ENCODE measurements at places on chromosomes 11 and 22. TPM values are rescaled to one million over a fixed set of nuclear protein-coding genes. Genes with fewer than 3 reads are reported as not detected.

DNA sequence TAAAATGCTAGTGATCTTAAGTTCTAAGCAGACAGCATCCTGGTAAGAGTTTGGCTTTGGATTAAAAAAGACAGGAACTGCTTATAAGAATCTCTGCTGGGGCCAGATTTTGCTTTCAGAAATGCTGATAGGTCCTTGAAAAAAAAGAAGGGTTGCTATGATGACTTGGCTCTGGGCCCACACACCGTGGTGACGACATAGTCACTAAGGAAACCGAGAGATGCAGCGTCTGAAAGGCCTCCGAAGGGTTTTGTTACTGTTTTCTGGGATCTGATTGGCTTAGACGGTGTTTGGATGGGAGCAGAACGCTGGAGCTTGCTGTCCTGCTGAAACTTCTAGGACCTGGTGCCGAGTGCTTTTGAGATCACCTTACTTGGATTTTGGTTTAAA, 8.4 kb downstream of the FAM118A start:
- peaks cover 24% of the 10 kb centered on the region for H3K4me1 ChIP-seq
- no peaks in the 10 kb centered on the region for H3K27me3 ChIP-seq
- peak overlapping the region; percentile 90 for H3K27ac ChIP-seq

GRCh38 chr11:93852242-93852641, 1.8 kb upstream of the VSTM5 start:
- H3K36me3 ChIP-seq: no peaks in the 10 kb centered on the region
- no peaks in the 10 kb centered on the region for H3K4me1 ChIP-seq
- 0 out of 2 replicates have a peak, but pooled peaks cover 7% of the 10 kb centered on the region for H3K27me3 ChIP-seq
- no peak overlapping the region for H3K4me3 ChIP-seq
- H3K27ac ChIP-seq: no peak overlapping the region
- no peak for DNase-seq

- H3K27ac ChIP-seq: no peak overlapping the region
- no peak overlapping the region for H3K4me3 ChIP-seq
- no peaks in the 10 kb centered on the region for H3K4me1 ChIP-seq
- H3K27me3 ChIP-seq: no peaks in the 10 kb centered on the region
- DNase-seq: no peak
Measured at GRCh38 chr11:40716344-40717130, 742.9 kb downstream of the LRRC4C start.

- H3K36me3 ChIP-seq: no peaks in the 10 kb centered on the region
- H3K27me3 ChIP-seq: no peaks in the 10 kb centered on the region
- H3K4me3 ChIP-seq: peak overlapping the region; percentile 52
- H3K27ac ChIP-seq: peak overlapping the region; percentile 69
Measured at GRCh38 chr11:28674433-28675103, 566.4 kb downstream of the METTL15 start.

GRCh38 chr11:37378958-37379357, 780.9 kb upstream of the RAG2 start:
- H3K27me3 ChIP-seq: no peaks in the 10 kb centered on the region
- H3K27ac ChIP-seq: no peak overlapping the region
- no peaks in the 10 kb centered on the region for H3K4me1 ChIP-seq

- H3K4me1 ChIP-seq: peaks cover 12% of the 10 kb centered on the region
- H3K27me3 ChIP-seq: no peaks in the 10 kb centered on the region
- H3K36me3 ChIP-seq: peaks cover 18% of the 10 kb centered on the region
- no peak overlapping the region for H3K4me3 ChIP-seq
Measured at GRCh38 chr11:122796128-122796717, 42.1 kb upstream of the CRTAM start.

GRCh38 chr11:130131961-130132850, 27.4 kb upstream of the ST14 start:
- H3K27ac ChIP-seq: no peak overlapping the region
- H3K27me3 ChIP-seq: no peaks in the 10 kb centered on the region
- H3K4me3 ChIP-seq: no peak overlapping the region

DNA sequence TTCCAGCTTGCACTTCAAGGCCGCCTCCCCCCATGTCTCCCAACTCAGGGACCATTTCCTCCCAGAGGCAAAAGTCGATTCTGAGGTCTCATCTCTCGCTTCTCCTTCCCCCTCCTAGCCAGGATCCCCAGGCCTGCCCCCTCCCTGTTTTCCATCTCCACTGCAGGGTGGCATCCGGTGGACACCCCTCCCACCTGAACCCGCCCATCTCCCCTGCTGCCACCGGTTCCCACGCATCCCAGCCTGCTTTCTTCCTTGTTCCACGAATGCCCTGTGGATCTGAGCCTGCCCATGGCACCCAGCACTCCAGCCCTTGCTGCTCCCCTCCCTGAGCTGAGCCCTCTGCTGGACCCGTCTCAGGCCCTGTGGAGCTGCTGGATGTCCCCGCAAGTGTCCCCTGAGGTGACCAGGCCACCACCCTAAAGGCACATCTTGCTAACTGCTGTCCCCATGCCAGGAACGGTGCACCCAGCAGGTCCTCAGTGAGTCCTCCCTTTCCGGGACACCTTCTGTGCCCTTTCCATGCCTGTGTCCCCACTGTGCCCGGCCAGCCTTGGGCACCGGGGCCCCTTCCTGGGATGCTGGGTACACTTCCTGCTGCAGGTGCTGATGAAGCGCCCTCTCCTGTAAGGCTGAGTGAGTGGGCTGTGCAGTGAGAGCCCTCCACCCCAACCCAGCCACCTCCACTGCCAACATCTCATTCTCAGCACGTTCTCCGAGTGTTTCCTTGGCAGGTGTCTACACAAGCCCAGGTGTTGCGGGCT, 936 bp downstream of the IL17REL start:
- no peak for DNase-seq
- no peaks in the 10 kb centered on the region for H3K36me3 ChIP-seq
- H3K27ac ChIP-seq: no peak overlapping the region
- no peak overlapping the region for H3K4me3 ChIP-seq

GRCh38 chr22:25536589-25536988, 27.9 kb upstream of the GRK3 start:
- H3K4me3 ChIP-seq: no peak overlapping the region
- no peaks in the 10 kb centered on the region for H3K4me1 ChIP-seq
- H3K36me3 ChIP-seq: no peaks in the 10 kb centered on the region

GRCh38 chr11:123356539-123356938, 73.5 kb upstream of the GRAMD1B start:
- peaks cover 41% of the 10 kb centered on the region for H3K27me3 ChIP-seq
- no peak overlapping the region for H3K27ac ChIP-seq
- no peak for DNase-seq
- no peaks in the 10 kb centered on the region for H3K36me3 ChIP-seq

GRCh38 chr22:36218648-36219193, 17.1 kb upstream of the APOL4 start:
- H3K27ac ChIP-seq: no peak overlapping the region
- H3K4me3 ChIP-seq: no peak overlapping the region
- no peak for DNase-seq
- peaks cover 23% of the 10 kb centered on the region for H3K27me3 ChIP-seq
- no peaks in the 10 kb centered on the region for H3K36me3 ChIP-seq

DNA sequence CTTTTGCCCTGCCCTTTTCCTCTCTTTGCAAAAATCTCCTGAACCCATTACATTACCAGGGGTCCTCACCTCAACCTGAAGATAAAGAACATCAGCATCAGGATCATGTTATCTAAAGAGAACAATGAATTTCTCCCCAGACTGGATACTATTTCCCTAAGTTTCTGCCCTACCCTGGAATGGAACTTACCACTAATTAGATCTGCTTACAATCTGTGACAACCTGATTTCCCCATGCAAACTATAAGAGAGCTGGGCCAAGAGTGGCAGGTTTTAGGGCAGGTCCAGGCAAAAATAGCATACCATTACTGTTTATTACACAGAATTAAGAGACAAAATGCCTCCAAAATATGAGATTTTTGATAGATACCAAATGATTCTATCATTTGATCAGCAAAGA, 58.0 kb upstream of the GDPD4 start:
- H3K27ac ChIP-seq: no peak overlapping the region
- H3K4me3 ChIP-seq: no peak overlapping the region
- no peak for DNase-seq
- H3K27me3 ChIP-seq: no peaks in the 10 kb centered on the region

DNA sequence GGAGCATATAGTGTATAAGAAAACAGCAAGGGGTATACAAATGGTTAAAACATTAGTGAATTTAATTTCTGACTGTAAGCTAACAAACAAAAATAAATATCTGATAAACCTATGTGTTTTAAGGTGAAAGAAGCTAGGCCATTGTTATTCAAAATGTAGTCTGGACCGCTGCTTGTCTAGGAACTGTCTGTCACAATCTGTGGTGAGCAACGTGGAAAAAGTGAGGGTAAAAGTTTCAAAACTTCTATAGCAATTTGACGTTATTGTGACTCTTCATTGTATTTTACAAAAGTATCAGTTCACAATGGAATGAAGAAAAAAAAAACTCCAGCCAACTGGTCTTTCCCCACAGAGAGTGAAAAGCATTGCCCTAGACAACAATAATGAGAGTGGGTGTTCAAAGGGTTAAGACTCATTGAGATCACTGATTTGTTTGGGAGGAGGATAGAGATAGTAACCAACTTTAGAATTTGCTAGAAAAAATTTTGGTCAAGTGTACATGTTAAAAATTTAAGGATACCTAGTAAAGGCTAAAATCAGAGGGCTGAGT, 79.1 kb downstream of the UVRAG start:
- no peaks in the 10 kb centered on the region for H3K36me3 ChIP-seq
- H3K27ac ChIP-seq: no peak overlapping the region
- no peaks in the 10 kb centered on the region for H3K27me3 ChIP-seq
- H3K4me1 ChIP-seq: no peaks in the 10 kb centered on the region
- H3K4me3 ChIP-seq: no peak overlapping the region

GRCh38 chr22:45599836-45600577, 71.6 kb upstream of the ATXN10 start:
- H3K4me1 ChIP-seq: peaks cover 15% of the 10 kb centered on the region
- no peaks in the 10 kb centered on the region for H3K27me3 ChIP-seq
- no peak overlapping the region for H3K4me3 ChIP-seq
- no peaks in the 10 kb centered on the region for H3K36me3 ChIP-seq

DNA sequence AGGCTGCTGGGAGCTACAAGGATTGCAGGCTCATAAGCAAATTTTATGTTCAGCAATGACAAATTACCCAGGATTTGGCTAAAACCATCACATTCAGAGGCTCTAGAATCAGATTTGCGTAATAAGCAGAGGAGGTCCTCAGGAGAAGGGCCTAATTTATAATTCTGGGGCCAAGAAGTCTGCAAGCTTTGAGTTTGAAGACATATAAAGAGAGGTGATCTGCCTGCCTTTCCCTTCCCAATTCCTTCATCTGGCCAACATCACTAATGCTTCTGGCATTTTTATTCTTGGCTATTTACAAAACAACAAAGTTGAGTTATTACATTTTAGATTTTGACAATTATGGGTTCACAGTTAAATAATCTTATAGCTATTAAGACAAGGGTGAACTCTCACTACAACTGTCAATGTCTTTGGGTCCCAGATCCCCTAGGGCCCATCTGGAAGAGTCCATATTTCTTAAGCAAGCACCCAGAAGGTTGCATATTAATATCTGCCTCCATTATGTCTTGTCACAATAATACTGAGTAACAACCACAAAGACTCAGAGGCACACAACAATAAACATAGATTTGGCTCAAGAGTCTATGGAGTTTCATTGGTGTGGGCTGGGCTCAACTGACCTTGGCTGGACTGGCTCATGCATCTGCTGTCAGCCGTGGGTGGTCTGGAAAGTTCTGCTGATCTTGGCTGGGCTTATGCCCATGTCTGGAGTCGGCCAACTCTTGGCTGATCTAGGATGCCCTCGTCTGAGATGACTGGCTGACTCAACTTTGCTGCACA, 67.2 kb upstream of the CD82 start:
- no peaks in the 10 kb centered on the region for H3K4me1 ChIP-seq
- no peak overlapping the region for H3K4me3 ChIP-seq
- H3K27me3 ChIP-seq: peaks cover 25% of the 10 kb centered on the region
- no peak overlapping the region for H3K27ac ChIP-seq

DNA sequence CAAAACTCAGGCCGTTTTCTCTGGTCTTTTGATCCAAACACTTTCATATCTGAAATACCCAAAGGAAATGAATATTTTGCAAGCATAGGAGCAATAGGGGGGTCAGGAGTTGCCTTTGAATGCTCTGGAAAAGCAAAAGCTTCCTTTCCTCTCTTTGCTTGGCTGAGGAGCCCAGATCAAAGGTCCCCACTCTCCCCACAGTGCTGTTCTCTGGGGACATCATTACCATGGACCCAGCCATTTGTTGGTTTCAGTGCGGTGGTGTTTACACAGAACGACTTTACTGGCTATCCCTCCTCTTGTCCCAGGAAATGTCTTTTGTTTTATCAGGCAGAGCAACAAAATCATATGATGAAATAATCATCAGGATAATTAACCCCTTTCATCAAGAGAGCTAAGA, 1089.1 kb downstream of the TBC1D22A start:
- H3K4me1 ChIP-seq: no peaks in the 10 kb centered on the region
- no peak overlapping the region for H3K4me3 ChIP-seq
- DNase-seq: no peak
- no peaks in the 10 kb centered on the region for H3K36me3 ChIP-seq
- H3K27ac ChIP-seq: no peak overlapping the region

DNA sequence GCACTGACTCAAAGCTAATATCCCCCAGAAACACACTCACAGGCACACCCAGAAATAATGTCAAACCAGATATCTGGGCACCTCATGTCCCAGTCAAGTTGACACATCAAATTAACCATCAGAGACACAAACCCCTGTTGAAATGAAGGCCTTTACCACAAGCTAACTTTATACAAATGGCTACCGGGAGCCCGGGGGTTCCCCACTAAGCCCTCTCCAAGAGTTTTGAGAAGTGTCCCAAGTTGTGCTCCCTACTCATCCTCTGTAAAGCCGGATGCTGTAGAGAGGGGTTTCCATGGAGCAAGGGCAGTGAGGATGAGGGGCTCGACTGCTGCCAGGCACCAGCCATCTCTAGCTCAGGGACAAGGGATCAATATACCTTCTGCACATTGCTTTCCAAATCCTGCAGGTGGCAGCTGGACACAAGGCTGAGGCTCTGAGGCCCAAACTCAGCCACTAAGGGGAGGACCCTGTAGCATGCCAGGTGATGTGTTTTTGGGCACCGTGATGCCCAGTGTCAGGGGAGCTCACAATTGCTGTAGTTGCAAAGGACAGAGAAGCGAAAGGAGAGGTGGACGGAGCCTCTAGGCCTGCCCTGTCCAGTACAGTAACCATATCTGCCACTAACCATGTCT, 145.7 kb downstream of the TTC17 start:
- H3K27me3 ChIP-seq: no peaks in the 10 kb centered on the region
- DNase-seq: peak; percentile 60
- H3K4me3 ChIP-seq: no peak overlapping the region
- peaks cover 20% of the 10 kb centered on the region for H3K4me1 ChIP-seq

- H3K4me3 ChIP-seq: no peak overlapping the region
- H3K4me1 ChIP-seq: no peaks in the 10 kb centered on the region
- no peak overlapping the region for H3K27ac ChIP-seq
Measured at GRCh38 chr11:69531071-69531716, 49.7 kb downstream of the LINC01488 start.

- no peaks in the 10 kb centered on the region for H3K36me3 ChIP-seq
- H3K27ac ChIP-seq: no peak overlapping the region
- H3K27me3 ChIP-seq: no peaks in the 10 kb centered on the region
- DNase-seq: no peak
Measured at GRCh38 chr22:41410311-41410751, 28.6 kb downstream of the TEF start.

EXPH5 gene
- 0.13 TPM for total RNA-seq

SEC14L3 gene
- not detected for total RNA-seq

SMIM35 gene
- total RNA-seq: not detected

CSNK2A3 gene
- 3.3 TPM for total RNA-seq

KIRREL3 gene
- 31.1 TPM for total RNA-seq

MYRF gene
- not detected for total RNA-seq

MMP7 gene
- not detected for total RNA-seq

MAP4K2 gene
- 19.7 TPM for total RNA-seq

LYVE1 gene
- not detected for total RNA-seq

SMTNL1 gene
- total RNA-seq: not detected

FGF4 gene
- total RNA-seq: not detected

CELSR1 gene
- 0.38 TPM for total RNA-seq

CALCB gene
- total RNA-seq: not detected

Measured in GM23248 (cell line).